ENCODE measurements at places on chromosomes 16 and 17.

DNA sequence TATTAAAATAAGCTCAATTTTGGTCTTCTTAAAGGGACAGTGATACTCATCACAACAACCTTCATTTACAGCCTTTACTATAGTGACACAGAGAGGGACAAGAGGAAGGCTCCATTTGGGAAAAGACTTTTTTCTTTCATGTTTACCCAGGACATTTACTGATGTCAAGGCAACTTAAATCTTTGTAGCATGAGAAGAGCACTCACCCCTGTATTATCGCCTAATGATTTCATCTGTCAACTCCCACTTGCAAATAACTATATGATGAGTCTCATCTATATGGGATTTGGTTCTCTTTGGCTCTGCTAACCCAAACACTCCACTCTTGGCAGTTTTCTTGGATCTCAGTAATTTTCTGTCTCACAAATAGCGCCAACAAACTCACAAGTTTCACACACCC lies 24.1 kb downstream of the BLMH start:
- DNase-seq, result no peak

- DNase-seq, result no peak
Measured at GRCh38 chr16:79618041-79618691, 17.6 kb upstream of the MAF start.

- DNase-seq, result no peak
Measured at GRCh38 chr17:15263680-15264079, 1.4 kb downstream of the PMP22 start.

GRCh38 chr17:32610943-32611342 lies 124.2 kb downstream of the CDK5R1 start:
- DNase-seq, result no peak

GRCh38 chr16:23642246-23642774 lies 1.0 kb downstream of the DCTN5 start:
- no peak for DNase-seq

DNA sequence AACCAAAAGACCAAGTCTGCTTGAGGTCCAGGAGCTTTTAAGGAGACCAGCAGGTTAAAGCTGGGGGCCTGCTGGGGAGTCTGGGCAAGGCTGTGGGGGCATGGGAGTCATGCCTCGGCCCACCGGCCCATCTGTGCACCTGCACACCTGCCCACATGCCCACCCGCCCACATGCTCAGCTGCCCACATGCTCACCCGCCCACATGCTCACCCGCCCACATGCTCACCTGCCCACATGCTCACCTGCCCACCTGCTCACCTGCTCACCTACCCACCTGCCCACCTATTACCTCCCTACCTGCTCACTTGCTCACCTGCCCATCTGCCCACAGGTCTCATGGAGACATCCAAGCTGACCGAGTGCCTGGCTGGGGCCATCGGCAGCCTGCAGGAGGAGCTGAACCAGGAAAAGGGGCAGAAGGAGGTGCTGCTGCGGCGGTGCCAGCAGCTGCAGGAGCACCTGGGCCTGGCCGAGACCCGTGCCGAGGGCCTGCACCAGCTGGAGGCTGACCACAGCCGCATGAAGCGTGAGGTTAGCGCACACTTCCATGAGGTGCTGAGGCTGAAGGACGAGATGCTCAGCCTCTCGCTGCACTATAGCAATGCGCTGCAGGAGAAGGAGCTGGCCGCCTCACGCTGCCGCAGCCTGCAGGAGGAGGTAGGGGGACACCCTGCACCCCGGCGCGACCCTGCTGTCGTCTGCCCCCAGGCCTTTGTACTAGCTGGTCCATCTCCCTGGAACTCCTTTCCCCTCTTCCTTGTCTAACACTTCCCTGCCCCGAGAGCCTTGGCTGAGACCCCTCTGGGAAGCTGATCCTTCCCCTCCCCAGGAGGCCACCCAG lies 14.0 kb downstream of the CARD14 start:
- no peak for DNase-seq

- no peak for DNase-seq
Measured at GRCh38 chr17:59257101-59257500, 36.8 kb downstream of the GDPD1 start.

Data from globus pallidus (tissue), 1 donor.